Fibroblast of skin of right biceps (primary cell): ENCODE measurements at places on chromosomes 4 and X.

GRCh38 chr4:140195806-140196205, 41.8 kb upstream of the MAML3 start:
- DNase-seq = no peak

DNA sequence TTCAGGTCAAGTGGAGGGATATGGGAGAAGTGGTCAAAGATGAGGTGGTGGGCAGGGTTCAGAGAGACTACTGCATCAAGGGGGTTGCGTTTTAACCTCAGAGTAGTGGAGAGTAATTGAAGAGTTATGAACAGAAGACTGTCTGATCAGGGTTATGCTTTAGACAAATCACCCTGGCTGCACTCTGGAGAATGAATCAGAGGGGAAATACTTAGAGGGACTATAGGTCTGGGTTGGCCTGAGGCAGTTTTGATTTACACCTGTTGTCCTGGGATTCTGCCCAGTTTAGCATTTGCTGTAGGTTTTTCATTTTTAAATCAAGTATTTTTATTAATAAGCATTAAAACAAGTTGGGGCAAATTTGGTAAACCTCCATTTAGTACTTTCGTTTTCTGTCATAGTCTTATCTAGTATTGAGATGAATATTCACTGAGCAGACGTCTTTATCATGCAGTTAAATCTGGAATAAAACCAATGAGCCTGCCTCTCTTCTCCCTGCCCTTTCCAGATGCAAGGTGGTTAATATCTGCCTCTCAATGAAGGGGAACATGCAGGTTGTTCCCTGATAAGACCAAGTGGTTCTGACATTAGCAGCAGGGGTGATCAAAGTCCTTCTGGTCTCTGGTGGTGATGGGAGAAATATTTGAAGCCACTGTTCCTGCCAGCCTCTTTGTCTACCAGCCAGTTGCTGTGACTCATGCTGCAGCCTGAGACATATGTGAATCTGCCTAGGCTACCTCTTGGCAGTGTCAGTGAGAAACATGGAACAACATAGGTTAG, 116.0 kb upstream of the RPS6KA3 start:
- no peak for DNase-seq

DNA sequence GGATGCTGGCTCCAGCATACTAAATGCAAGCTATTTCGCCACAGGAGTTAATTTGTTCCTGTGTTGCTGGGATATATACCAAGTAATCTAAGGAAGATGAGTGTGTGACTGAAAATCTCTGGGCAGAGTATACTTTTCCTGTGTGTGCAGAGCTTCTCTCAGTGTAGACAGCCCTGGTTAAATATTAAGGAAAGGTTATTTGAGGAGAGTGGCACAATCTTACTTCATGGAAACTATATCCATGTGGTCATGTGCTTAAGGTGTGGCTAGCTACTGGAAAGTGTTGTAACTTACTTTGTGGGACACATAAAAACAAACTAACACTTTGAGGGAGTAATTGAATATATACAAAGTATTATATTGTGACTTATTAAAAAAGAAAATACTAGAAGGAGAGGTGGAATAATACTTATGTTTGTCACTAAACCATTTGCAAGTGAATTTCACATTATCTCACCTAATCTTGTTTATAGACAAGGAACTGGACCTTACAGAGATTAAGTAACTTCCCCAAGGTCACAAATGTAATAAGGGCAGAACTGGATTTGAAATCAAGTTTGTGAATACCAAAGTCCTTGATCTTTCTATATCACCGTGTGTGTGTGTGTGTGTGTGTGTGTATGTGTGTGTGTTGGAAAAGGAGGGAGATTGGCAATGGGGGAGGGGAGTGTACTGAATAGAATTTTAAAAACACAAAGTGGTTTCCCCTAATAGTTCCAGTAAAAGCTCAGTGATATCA, 408.2 kb upstream of the NR3C2 start:
- DNase-seq = no peak

DNA sequence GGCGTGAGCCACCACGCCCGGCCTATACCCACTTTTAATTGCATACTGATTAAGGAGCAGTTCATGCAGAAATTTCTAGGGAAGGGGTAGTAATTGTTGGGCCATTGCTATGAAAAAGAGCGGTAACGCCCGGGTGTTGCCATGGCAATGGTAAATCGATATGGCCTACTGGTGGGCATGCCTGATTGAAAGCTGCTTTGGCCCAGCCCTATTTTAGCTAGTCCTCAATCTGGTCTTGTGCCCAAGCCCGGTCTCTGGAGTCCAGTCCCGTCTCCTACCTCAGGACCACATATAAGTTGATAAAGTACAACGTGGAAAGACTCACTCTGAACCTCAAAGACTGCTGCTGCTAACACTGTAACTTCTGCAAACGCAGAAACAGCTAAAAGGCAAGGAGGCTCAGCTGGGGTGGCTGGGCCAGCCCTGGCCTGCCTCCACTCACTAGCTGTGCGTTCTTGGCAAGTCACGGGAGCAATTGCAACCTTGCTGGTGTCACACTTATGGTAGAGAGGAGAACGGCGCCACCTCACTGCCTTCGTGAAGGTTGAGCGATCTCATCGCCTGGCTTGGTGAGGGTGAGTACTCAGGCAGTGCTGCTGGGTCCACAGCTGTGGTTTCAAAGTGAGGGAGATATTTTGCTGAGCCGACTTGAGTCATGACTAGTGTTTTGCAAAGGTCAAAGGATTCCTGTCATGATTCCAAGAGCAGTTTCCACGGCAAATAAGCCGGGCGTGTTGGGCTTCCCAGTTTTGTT, 57.0 kb upstream of the GRPEL1 start:
- peak; percentile 81 for DNase-seq

GRCh38 chr4:186368281-186368680, 102.3 kb downstream of the F11 start:
- no peak for DNase-seq

GRCh38 chr4:182560358-182560757, 317.2 kb downstream of the TENM3 start:
- peak; percentile 43 for DNase-seq

GRCh38 chrX:55167124-55167803, 52.9 kb upstream of the PAGE5 start:
- DNase-seq = no peak

- DNase-seq = no peak
Measured at GRCh38 chr4:164935363-164935762, 42.1 kb downstream of the TRIM61 start.

- no peak for DNase-seq
Measured at GRCh38 chr4:165191814-165192499, 15.4 kb upstream of the KLHL2 start.

- DNase-seq = peak; percentile 28
Measured at GRCh38 chr4:55386073-55386472, 9.7 kb upstream of the TMEM165 start.

DNA sequence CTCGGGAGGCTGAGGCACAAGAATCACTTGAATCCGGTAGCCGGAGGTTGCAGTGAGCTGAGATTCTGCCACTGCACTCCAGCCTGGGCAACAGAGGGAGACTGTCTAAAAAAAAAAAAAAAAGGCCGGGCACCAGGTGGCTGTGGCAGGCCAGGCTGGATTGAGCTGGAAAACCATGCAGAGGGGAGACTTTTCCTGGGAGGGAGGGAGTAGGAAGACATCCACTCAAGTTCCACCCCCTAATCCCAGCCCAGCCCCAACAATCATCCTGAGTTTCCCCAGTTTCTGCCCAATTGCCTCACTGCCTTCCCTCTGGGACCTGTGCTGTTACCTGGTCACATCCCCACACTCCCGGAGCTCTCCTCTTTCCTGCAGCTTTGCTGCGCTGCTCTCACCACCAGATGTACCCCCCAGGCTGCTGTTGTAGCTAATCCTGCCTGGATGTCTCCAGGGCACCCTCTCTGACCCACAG, 9.0 kb upstream of the TSPYL2 start:
- DNase-seq = no peak

GRCh38 chr4:113499696-113500095, 261.8 kb downstream of the CAMK2D start:
- peak; percentile 82 for DNase-seq
